ENCODE measurements at places on chromosomes 6 and 20.

DNA sequence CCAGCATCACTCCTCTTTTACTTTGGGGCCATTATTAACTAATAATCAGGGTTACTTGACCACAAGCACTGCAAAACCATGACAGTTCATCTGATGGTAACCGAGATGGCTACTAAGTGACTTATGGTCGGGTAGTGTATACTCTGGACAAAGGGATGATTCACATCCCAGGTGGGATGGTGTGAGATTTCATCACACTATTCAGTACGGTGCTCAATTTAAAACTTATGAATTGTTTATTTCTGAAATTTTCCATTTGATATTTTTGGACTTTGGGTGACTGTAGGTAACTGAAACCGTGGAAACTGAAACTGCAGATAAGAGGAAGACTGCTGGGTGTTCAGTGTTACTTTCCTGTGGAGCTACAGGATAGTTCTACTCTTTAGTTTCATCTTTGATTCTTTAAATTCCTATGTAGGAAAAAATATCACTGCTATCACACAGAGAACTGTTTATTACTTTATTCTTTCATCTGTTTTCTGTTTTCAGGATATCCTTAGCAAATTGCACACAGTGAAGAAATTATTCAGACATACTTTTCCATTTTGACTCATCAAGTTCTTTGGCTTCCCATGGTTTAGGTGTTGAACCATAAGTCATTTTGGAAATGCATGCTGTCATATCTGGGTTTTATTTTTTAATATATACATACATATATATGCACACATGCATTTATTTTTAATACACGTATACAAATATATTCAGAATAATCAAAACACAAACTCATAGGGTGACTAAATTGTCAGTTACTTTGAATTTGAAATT, 59.1 kb upstream of the C20orf144 start:
- DNase-seq = no peak

GRCh38 chr6:7204726-7205125, 97.0 kb downstream of the RREB1 start:
- no peak for DNase-seq

GRCh38 chr20:63552481-63553249, 1.3 kb upstream of the FNDC11 start:
- no peak for DNase-seq

- no peak for DNase-seq
These were observed 764.6 kb downstream of the TBC1D32 start for GRCh38 chr6:120569714-120570113.

GRCh38 chr6:128139519-128139918, 238.7 kb upstream of the THEMIS start:
- DNase-seq = no peak

- no peak for DNase-seq
These were observed 6.6 kb downstream of the TUBB start for GRCh38 chr6:30726506-30727413.

DNA sequence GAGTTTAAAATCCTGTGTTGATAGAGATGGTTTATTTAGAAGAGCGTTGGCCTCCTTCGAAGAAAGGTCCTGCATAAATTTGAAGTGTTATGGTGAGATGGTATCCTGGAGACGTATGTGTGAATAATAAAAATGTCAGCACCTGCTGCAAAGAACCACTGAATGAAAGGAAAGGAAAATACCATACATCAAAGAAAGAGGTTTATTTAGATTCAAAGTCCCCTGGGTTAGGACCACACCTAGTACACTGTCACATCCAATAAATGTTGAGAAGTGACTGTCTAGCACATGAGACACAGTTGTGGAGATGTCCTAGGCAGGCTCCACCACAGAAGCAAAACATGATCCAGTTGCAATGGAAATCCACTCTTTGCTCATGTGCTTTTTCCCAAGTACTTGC, 214.7 kb downstream of the PAX1 start:
- DNase-seq = no peak

- no peak for DNase-seq
These were observed 1.7 kb upstream of the WFDC2 start for GRCh38 chr20:45467861-45468260.

- no peak for DNase-seq
These were observed 21.2 kb upstream of the ENPP5 start for GRCh38 chr6:46191961-46192360.

DNA sequence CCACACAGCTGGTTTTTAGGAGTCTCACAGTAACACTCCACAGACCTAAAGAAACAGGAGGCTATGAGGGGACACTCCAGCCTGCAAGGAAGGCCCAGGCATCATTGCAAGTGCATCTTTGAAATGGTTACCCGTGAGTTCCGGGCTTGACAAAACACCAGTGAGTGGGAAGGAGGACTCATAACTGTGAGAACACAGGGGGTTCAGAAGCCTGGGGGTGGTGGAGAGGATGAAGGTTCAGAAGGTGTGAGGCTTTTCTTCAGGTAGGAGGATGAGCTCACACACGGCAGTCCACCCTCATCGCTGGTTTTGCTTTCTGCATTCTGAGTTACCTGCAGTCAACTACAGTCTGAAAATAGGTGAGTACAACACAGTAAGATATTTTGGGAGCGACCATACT, 39.9 kb downstream of the MAP7 start:
- no peak for DNase-seq

DNA sequence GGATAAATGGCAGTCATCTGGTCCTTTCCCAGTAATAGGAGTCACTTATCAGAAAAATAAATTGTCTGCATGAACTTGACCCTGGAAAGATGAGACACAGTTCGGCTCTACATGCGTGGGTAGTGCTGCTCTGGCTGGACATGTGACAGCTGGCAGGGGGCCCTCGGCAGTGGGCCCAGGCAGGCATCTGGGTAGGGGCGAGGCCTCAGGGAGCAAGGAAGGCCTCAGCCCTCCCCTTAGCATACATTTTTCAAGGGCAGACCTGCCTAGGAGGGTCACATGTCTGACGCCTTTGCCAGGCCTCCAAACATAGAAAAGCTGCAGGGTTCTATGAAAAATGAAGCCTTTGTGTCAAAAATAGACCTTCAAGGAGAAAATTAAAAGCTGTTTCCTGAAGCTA, 12.8 kb upstream of the ILRUN start:
- DNase-seq = no peak

Measured in 8988T (cell line).